SK-N-MC (cell line): ENCODE measurements at places on chromosomes 3 and 15.

DNA sequence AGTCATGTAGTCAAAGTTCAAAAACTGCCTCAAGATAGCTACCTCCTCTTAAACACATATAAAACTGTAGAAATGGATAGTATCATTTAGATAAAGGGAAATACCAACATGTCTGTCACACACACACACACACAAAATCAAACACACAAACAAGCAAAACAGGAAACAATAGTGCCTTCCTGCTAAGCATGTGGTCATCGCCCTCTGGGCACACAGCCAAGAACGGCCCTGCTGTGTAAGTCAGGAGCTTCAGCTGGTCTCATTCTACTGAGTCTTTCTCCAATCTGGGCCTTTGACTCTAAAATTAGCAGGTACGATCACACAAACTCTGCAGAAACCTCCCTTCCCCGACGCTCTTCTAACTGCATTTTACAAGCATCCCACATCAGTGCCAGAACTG lies 272.2 kb upstream of the CHRNA7 start:
- no peak for DNase-seq

GRCh38 chr3:162842549-162843216 lies 1346.1 kb downstream of the OTOL1 start:
- no peak for DNase-seq

DNA sequence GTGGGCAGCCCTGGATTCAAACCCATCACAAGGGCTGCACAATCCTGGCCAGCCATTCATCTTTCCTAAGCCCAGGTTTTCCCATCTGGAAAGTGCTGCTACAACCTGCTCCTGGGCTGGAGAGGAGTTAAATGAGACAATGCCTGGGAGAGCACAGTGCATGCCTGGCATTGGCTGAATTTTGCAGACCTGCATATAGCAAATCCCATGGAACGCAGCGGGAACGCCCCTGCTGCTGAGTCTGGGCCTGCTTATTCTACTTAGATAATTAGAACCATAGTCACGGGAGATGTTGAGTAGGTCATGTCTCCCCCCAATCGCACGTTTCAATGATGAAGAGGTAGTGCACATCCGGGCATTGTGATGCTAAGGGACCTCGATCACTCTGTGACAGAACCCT lies 46.6 kb downstream of the ABTB1 start:
- no peak for DNase-seq

- no peak for DNase-seq
These were observed 120.1 kb upstream of the ARHGEF3 start for GRCh38 chr3:56921573-56922453.

- no peak for DNase-seq
These were observed 59.7 kb downstream of the SEMA3G start for GRCh38 chr3:52385157-52385556.

DNA sequence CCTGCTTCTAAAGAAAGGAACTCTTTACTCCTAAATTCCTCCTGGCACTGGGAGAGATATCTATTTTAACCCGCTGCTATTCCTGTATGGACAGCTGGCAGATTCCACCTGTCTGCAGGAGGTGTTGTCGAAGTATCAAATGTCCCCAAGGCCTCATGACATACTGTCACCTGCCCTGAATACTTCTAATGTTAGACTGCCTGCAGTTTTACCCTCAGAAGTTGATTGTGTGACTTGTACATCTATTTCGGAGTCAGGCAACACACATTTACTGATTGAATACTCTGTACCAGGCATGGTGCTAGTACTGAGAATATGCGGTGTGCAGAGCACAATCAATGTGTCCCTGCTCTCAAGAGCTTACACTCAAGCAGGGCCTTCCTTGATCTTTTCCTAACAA lies 38.6 kb downstream of the PDZRN3 start:
- no peak for DNase-seq

DNA sequence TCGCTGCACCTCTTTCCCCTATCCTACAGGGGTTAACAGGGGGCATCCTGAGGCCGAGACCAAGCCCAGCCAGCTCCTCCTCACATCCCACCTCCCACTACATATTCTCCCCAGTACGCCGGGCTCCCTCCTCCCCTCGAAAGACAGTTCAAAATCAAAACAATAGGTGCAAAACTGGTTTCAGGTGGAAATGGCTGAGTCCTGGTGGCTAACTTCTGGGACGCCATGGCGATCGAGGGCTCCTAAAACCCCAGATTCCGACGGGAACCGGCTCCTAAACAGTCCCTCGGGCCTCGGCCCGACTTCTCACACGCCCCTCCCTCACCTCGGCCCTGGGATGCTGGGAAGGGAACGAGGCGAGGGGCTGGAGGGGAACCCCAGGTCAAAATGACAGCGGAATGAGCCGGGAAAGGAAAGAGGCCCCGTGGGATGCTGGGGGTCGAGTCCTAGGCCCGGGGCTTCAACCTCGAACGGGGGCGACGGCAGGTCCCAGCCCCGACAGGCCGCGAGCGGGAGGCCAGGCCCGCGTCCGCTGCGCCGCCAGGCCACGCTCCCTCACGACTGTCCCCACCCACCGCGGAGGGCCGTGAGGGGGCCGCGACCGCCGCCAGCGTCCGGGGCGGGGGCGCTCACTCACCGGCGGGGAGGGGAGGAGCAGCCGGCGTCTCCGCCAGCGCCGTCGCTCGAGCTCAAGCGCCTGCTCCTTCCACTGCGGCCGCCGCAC lies 492 bp downstream of the TMCC1 start:
- no peak for DNase-seq

- no peak for DNase-seq
These were observed 12.4 kb upstream of the OCA2 start for GRCh38 chr15:28111543-28111942.

DNA sequence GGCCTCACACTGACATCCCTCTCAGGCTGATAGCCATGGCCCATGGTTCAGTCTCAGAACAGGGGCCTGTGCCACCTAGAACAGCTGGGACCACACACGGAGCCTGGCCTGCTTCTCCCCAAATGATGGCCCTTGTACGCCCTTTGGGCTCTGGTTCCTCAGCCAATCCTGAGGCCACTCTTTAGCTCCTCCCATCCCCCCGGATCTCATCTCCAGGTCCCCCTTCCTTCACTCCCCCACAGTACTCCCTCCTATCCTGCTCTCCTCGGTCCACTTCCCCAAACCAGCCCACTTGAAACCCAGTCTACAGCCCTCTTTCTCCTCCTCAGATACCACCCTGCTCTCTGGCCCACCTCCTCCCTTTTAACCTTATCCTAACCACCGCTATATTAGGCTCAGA lies 17.8 kb upstream of the ZFYVE19 start:
- no peak for DNase-seq

- no peak for DNase-seq
These were observed 159.8 kb downstream of the MBNL1 start for GRCh38 chr3:152428577-152428976.

GRCh38 chr3:130800829-130801228 lies 54.2 kb upstream of the PIK3R4 start:
- no peak for DNase-seq

GRCh38 chr15:98583771-98584430 lies 64.4 kb upstream of the IGF1R start:
- no peak for DNase-seq

- no peak for DNase-seq
These were observed 995 bp downstream of the CHST14 start for GRCh38 chr15:40471808-40472150.

DNA sequence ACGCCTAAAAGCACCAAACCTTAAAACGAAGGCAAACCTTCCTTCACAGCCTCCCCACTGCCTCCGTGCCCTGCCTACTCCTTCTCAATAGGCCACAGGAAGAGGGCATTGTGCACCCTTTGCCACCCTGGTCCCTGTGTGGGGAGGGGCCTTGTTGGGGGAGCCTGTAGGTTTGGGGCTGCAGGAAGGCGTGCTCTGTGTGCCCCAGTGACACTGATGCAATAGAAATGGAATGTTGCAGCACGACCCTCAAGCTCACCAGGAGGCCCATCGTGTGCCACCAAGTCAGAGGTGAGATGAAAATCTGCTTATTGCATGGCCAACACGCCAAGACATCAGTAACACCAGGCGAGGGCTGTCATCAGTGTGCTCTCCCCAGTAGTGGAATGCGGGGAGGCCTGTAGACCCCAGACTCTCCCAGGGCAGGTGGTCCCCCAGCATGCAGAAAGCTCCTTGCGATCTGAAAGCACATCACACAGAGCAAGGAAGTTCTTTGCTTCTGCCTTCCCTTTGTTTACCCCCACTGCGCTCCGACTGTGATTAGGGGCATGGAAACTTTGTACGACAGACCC lies 86.2 kb downstream of the ASB7 start:
- DNase-seq: no peak

GRCh38 chr15:39304201-39304841 lies 276.6 kb upstream of the THBS1 start:
- DNase-seq: no peak

GRCh38 chr3:45795882-45796765 lies at the start of gene SLC6A20:
TSS of gene SLC6A20 (minus strand) at chr3:45796536. CDS start at chr3:45796419, 117 bp downstream.
- DNase-seq: no peak

- no peak for DNase-seq
These were observed 26.6 kb downstream of the GOLM2 start for GRCh38 chr15:44315126-44315525.

DNA sequence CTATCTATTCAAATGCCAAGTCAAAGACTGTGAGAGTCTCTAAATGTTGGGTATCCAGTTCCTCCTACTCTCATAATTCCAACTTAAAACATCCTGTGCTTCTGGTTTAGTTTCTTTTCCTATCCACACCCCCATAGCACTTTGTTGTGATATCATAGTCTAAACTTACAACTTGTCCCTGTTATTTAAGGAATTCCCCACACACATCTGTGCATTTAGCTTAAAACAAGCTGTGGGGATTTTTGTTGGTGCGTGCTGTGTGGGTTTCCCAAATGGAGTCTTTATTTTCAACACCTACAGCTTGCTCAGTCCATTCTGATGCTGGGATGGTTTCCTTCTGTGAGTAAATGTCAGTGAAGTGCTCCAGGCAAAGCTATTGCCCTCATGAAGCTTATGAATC lies 167.3 kb downstream of the GMNC start:
- no peak for DNase-seq

- DNase-seq: no peak
These were observed 356.6 kb downstream of the GABRG3 start for GRCh38 chr15:27327467-27328025.

DNA sequence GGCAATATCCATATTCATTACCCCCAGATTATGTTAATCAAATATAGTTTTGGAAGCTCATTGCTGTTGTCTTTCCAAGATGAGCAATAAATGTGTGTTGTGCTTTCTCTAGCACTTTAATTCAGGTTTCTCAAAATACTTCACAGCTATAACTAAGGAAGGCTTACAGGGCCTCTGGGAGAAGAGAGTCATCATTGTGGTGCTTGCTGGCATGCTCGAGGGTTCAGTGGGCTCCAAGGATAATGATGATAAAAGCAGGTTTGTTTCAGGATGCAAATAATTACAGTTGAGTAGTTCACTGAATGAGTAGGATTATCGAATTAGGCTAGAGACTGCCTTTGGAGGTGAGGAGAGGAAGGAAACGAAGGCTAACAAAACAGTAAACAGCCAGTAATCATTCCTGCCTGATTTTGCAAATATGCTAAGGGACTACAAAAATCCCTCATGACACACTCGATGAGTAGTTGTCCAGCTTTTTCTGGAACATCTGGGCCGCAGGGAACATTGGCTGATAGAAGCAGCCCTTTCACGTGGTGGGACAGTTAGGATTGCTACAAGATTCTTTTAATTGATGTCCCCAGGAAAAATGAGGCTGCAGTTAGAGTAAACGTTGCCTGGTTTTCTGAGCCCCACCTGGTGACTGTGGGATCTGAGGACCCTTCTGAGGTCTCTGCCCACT lies 54.1 kb downstream of the SLC7A14 start:
- no peak for DNase-seq

GRCh38 chr3:7618606-7619005 lies 757.7 kb downstream of the GRM7 start:
- DNase-seq: no peak

DNA sequence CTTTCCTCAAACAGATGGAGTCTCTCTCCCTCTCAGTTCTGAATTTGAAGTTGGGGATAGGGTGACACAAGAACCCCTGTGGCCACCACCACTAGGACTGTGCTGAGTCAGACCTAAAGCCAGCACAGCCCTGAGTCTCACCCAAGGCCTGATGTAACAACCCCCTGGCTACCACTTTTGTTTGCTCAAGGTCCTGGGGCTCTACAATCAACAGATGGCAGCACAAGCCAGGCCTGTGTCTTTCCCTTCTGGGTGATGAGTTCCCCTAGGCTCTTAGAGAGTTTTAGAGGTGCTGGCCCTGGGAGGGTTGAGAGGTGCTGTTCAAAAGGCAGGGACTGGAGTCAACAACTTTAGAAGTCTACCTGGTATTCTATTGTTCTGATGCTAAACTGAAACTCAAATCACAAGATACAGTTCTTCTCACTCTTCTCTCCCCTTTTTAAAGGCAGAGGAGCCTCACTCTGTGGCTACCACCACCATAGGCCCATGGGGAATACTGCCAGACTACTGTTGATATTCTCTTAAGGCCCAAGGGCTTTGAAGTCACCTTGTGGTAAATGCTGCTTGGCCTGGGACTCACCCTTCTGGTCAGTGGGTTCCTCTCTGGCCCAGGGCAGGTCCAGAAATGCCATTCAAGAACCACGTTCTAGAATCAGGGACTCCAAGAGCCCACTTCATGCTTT lies 6.5 kb downstream of the OR5K4 start:
- DNase-seq: no peak

- DNase-seq: no peak
These were observed 126.6 kb downstream of the TJP1 start for GRCh38 chr15:29695489-29696167.

- DNase-seq: no peak
These were observed 1.6 kb upstream of the SORD start for GRCh38 chr15:45021348-45021747.

- DNase-seq: no peak
These were observed 7.7 kb downstream of the ITPKA start for GRCh38 chr15:41501191-41501917.

DNA sequence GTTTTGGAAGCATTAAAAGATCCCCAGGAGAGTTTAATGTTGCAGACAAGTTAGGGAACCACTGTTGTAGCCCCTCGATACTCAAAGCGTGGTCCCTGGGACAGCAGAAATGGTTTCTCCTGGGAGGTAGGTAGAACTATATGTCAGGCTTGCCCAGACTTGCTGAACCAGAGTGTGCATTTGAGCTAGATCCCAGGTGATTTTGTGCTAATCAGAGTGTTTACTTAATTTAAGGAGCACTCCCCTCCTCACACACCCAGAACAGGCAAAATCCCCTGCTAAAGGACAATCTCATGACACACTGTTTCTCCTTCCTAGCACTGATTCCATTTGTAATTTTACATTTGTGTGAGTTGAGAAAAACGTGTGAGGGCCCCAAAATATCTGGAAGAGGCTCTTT lies 24.3 kb downstream of the LMCD1 start:
- no peak for DNase-seq

GRCh38 chr3:32414522-32415202 lies 23.0 kb downstream of the CMTM7 start:
- DNase-seq: no peak

GRCh38 chr15:63371297-63371918 lies 10.2 kb downstream of the CA12 start:
- DNase-seq: no peak

DNA sequence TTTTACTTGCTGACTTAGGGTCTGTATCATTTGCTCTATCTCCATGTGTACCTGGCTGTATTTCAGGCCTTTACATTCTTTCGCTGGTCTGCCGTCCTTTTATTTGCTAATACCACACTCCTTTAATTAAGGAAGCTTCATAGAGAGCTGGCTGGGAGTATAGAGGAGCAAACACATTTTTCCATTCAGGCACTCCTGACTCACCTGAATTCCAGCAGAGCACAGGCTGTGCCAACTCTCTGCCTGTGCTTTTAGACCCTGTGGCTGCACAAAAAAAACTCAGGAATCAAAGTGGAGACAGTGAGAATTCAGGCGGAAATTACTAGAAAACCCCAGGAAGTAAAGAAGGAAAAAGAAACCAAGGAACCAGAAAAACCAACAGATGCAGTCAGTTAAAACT lies 29.0 kb upstream of the ATP10A start:
- no peak for DNase-seq
